Hindlimb muscle (tissue), 1 donor: ENCODE measurements at places on chromosomes 6 and 20. TPM values are rescaled to one million over a fixed set of nuclear protein-coding genes. Genes with fewer than 3 reads are reported as not detected.

The OSER1 gene
- 29.5 TPM for polyA plus RNA-seq

The CCDC167 gene
- 19.1 TPM for polyA plus RNA-seq

The SPEF1 gene
- not detected for polyA plus RNA-seq

The HLA-DQA2 gene
- 1.3 TPM for polyA plus RNA-seq

The SMLR1 gene
- not detected for polyA plus RNA-seq

The BMP7 gene
- 4.6 TPM for polyA plus RNA-seq

DNA sequence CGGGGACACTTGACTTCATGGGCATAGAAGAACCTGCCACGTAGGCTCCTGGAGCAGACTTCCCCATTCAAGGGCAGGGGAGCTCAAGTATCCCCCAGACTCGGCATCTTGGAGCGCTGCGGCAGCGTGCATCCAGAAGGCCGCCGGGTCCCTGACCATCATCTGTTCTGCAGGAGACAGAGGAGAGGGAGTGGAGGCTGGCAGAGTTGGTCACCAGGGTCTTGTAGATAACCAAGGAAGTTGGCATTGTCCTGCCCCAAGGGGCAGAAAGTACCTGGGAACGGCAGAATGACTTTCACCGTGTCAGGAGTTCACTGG, 82.8 kb downstream of the TCP11 start:
- no peak for DNase-seq

DNA sequence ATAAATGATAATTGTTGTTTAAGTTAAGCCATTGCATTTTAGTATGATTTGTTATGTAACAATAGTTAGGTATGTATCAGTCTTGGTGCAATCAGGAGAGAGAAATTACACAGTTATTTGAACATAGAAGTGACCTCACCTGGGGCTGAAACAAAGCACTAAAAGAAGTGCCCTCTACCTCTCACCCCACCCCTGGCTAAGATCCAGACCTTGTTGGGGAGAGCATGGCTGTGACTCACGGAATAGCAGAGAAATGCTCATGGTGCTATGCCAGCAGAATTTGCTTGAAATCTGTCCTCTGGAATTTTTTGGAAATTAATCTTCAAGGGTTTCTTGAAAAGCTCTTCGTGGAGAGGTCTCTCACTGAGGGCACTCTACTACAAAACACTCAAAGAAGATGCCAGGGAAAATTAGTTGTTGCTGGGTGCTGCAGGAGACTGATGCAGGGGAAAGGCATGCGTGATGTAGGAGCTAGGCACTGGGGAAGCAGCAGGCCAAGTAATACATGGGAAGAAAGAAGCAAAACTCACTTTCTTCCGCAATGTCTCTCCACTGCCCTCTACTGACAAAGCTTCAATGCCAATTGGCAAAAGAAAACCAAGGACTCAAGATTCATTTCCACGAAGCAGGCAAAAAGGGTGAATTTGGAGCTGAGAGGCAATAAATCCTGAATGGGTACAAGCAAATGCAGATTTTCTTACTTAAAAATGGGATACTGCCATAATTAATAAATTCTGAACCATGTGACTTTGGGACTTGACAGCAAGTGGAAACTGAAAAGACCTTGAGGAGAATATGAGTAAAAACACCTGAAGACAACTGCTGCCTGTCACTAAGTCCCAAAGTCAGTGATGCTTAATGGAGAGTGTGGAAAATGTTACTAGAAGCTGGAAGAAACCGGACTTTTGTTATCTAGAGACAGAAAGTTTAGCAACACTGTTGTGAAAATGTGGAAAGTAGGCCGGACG, 136.3 kb upstream of the ZNF184 start:
- no peak for DNase-seq

GRCh38 chr6:122681705-122682104, 71.5 kb downstream of the PKIB start:
- DNase-seq = no peak
